Calu3 (cell line): ENCODE measurements at places on chromosomes 1 and 21. TPM values are rescaled to one million over a fixed set of nuclear protein-coding genes. Genes with fewer than 3 reads are reported as not detected.

- peak within 1 kb of the TSS; percentile 97 for H3K4me3 ChIP-seq
- H3K36me3 ChIP-seq = peaks cover 21% of the 10 kb centered on the region
- no peaks in the 10 kb centered on the region for H3K27me3 ChIP-seq
- peak within 1 kb of the TSS; percentile 90 for H3K27ac ChIP-seq
- peak; percentile 63 for DNase-seq
Observed at GRCh38 chr1:186828611-186829454, at the start of gene PLA2G4A. TSS of gene PLA2G4A (plus strand) at chr1:186828949. CDS start at chr1:186854355, 25,406 bp downstream.

DNA sequence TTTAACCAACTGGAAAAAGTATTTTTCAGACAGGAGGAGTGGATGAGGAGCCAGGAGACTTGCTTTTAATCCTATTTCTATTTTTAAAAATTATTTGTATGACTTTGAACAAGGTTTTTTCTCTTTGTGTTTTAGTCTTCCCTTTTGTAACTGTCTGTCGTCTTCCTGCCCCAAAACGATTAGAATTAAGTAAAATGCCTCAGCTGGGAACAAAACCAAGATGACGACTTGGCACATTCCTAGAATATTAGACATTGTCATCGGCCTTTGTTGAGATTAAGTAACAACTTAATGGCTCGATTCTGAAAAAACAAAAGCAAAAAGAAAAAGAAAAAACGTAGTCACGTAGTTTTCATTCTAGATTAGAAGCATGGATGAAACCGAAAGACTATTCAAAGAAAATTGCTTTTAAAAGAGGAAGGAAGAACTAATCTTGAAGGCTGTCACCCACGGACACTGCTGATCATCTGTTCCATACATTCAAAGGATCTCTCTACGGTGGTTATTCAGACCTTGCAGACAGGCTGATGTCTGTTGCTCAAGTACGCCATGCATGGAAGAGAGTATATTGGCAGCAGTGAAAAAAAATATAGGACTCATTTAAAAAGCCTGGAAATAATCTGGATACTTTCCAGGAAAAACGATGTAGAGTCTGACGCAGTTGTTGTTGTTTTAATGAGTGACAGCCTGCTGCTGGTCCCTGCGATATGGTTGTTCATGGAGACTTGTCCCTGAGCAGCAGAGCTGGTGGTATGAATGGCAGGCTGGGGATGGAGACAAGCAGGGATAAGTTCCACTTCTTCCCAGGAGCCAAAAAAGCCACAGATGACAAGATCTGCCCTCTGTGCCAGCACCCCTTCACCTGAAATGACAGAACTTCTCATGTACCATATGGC, 16.8 kb downstream of the GNG4 start:
- no peak for DNase-seq
- H3K36me3 ChIP-seq = no peaks in the 10 kb centered on the region
- H3K27me3 ChIP-seq = no peaks in the 10 kb centered on the region
- H3K27ac ChIP-seq = no peak overlapping the region

GRCh38 chr21:32147041-32147440, 131.8 kb downstream of the MIS18A start:
- H3K4me3 ChIP-seq = no peak overlapping the region
- H3K27ac ChIP-seq = no peak overlapping the region

GRCh38 chr1:110240476-110241210, 30.5 kb downstream of the KCNC4 start:
- peaks cover 27% of the 10 kb centered on the region for H3K36me3 ChIP-seq
- peak; percentile 9 for DNase-seq
- no peak overlapping the region for H3K27ac ChIP-seq
- H3K27me3 ChIP-seq = no peaks in the 10 kb centered on the region

DNA sequence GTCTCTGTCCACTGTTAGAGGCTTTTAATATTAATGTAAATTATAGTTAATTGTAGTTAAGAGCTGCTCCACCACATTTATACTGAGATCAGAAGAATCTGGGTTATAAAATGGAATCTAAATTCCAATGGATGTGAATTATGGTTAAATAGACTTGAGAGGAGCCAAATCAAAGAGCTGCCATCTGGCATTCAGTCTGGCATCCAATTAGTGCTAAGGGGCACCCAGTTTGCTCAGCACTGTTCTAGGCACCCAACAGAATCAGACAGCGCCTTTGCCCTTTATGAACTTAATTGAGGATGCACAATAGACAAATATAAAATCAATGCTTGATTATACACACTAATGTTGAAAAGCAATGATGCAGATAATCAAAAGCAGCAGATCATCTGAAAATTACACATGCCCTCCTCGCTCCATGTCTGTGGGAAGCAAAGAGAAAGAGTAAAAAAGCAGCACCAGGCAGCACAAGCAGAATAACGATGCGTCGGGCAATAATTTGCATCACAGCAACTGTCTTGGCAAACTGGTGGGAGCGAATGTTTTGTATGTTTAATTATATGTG, 310.1 kb downstream of the BRINP2 start:
- no peak for DNase-seq
- H3K27ac ChIP-seq = no peak overlapping the region
- H3K4me3 ChIP-seq = no peak overlapping the region
- H3K36me3 ChIP-seq = no peaks in the 10 kb centered on the region
- H3K4me1 ChIP-seq = no peaks in the 10 kb centered on the region

GRCh38 chr1:233597489-233597901, 16.4 kb upstream of the KCNK1 start:
- no peaks in the 10 kb centered on the region for H3K4me1 ChIP-seq
- H3K4me3 ChIP-seq = no peak overlapping the region
- no peak for DNase-seq
- H3K27ac ChIP-seq = no peak overlapping the region
- H3K36me3 ChIP-seq = no peaks in the 10 kb centered on the region

- no peaks in the 10 kb centered on the region for H3K36me3 ChIP-seq
- no peak for DNase-seq
- H3K27me3 ChIP-seq = peaks cover 95% of the 10 kb centered on the region
- no peak overlapping the region for H3K4me3 ChIP-seq
- H3K27ac ChIP-seq = no peak overlapping the region
Observed at GRCh38 chr1:18731591-18732235, 101.1 kb downstream of the PAX7 start.

The CYP4A22 gene
- total RNA-seq = not detected in 2 replicates

- no peak overlapping the region for H3K27ac ChIP-seq
- no peaks in the 10 kb centered on the region for H3K36me3 ChIP-seq
- H3K4me1 ChIP-seq = no peaks in the 10 kb centered on the region
- DNase-seq = no peak
Observed at GRCh38 chr1:54781023-54781723, 16.9 kb upstream of the PARS2 start.

The KISS1 gene
- total RNA-seq = not detected in 2 replicates

DNA sequence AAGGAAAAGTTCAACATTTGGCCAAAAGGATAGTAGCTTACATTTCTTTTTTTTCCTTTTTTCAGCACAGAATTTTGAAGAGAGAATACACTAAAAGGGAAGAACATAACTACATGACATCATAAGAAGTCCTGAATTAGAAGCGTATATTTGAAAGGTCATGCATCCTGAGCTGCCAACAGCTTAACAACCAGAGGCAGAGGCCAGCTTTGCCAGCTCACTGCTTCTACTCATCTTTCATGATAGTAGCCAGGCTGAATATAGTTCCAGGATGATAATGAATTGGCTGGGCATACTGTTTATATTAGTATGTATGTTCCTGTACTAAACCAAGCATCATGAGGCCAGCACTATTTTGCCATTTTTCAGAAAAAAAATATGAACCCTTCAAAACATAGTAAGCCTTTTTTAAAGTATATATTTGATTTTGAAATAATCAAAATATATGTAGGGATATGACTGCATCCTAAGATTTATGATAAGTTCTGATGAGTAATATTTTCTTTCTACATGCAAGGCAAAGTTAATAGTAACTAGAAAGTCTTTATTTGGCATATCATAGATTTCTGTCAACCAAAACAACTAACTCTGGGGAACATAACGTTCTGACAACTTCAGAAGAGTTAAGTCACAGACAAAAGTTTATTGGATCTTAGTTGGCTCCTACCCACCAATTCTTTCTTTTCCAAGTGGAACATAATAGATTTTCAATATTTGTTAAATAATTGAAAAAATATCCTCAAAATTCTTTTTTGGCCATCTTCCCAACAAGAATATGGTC, 123.2 kb downstream of the DPYD start:
- peaks cover 13% of the 10 kb centered on the region for H3K4me1 ChIP-seq
- H3K27ac ChIP-seq = peak overlapping the region; percentile 55
- no peak for DNase-seq

GRCh38 chr1:64065571-64065970, 137.9 kb upstream of the UBE2U start:
- no peak overlapping the region for H3K27ac ChIP-seq
- no peaks in the 10 kb centered on the region for H3K36me3 ChIP-seq
- no peaks in the 10 kb centered on the region for H3K27me3 ChIP-seq
- H3K4me3 ChIP-seq = no peak overlapping the region
- H3K4me1 ChIP-seq = peaks cover 4% of the 10 kb centered on the region

DNA sequence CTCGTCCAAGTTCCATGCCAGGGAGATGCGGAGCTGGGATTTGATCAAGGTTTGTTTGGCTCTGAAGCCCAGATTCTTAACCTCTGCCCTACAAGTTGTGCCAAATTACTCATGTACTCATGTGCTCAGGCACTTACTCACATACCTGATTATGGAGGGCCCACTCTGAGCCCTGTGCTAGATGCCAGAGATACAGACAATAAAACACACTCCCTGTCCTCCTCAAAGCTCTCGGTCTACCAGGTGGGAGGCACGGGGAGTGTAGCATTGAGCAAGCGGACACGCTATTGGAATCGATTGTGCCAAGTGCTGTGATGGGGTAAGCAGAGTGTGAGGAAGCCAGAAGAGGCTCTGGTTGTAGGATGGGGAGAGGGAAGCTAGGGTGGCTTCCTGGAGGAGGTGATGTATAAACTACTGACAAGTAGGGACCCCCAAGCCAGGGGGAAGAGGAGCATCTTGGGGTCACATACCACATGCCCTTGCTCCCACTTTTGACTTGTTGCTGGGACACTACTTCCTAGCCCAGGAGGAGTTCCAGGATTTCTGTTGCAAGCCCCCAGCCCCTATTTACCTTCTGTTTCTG, 49.8 kb upstream of the IFNLR1 start:
- peak; percentile 24 for DNase-seq
- peaks cover 18% of the 10 kb centered on the region for H3K4me1 ChIP-seq
- H3K4me3 ChIP-seq = peak overlapping the region; percentile 39

The ATAD3B gene
- 46.3 and 56.4 TPM in 2 replicates for total RNA-seq

The GREM2 gene
- total RNA-seq = not detected in 2 replicates

The YBX1 gene
- 808 and 937 TPM in 2 replicates for total RNA-seq
